ENCODE measurements at places on chromosomes 13 and 19.

DNA sequence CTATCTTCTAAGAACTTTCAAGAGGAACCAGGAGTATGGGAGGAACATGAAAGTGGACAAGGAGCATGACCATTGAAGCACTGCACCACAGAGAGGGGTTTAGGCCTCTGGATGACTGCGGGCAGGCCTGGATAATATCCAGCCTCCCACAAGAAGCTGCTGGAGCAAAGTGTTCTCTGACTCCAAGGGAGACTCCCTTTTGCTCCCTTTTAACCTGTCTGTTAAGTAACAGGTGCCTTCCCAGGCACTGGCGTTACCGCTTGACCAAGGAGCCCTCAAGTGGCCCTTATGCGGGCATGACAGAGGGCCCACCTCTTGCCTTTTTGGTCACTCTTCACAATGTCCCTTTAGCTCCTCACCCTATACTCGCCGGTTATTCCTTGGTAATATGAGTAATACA lies 666.2 kb downstream of the SLITRK6 start:
- no peak for DNase-seq

DNA sequence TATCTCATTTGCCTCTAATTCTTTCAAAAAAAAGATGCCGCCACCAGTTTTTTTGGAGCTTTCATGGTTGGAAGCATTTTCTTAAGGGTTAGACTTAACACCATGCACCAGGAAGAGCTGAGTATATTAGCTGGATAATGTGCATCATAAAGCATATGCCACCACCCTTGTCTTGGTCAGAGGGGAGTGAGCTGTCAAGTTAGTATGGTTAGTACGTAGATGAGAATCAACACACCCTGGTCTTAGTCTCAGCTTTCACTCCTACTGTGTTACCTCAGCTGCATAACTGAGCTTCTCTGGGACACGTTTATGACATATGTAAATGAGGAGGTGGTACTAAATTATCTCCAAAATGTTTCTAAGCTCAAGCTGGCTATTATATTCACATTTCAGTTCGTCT lies 415.6 kb downstream of the DCT start:
- no peak for DNase-seq

GRCh38 chr19:39497996-39498797 lies 550 bp upstream of the DLL3 start:
- DNase-seq = no peak

DNA sequence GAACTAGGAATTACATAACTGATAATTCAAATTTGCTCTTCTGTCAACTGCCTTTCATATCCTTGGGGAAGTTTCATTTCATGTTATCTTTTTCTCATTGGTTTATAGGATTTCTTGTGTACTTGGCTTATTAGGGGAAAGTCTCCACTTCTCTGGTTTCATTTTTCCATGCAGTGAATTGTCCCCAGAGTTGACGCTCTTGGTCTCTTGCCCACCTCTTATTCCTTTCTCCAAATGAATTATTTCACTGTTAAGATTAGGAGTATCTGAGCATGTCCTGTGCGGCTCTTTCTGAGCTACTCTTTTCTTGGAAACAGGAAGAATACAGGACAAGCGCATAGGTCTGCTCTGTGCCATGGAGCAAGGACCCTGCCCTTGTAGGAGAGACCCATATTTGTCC lies 104.8 kb downstream of the POSTN start:
- DNase-seq = no peak

DNA sequence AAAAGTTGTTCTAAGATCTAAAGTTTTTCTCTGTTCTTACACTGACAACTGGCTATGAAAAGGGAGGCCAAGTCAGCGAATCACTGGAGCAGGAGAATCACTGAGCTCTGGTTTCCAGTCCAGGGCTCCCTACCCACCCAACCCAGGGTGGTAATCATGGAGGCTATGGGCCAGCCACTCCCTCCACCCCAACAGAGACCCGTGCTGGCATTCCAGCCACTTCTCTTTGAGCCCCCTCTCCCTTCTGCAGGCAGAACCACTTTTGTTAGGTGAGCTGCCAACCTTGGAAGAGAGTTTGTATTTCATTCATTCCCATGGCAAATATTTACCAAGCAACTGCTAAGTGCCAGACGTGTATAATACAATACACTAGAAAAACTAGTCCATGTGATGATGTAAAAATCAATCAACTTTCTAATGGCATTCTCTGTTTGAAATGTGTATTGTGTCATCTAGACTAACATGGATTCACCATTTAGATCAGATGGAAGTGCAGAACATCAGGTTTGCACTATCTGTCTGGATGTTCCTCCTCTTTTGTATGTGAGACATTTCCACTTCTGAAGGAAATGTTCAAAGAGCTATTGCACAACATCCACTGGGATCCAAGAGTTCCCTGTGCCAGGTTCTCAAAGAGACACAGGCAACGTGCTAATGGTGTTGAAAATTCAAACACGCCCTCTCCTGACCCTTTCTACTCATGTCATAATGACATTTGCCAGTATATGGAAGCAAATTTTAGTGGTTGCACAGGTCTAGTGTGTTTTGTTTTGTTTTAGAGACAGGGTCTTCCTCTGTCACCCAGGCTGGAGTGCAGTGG lies 5.3 kb downstream of the MLNR start:
- no peak for DNase-seq

DNA sequence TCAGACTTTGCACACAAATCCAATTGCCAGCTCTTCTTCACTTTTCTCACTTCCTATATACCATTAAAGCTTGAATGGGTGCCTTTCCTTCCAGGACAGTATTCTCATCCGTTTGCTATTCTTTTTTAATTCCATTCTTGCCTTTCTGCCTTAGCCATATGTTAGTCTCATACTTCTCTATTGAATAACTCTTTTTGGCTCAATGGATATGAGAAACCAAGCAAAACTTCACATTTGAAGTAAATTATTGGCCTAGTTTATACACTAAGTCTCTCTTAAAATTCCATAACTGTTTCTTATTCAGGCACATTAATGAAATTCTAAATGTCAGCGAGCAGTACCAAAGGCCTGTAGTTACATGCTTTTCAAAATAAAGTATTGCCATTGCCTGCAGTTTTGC lies 129.6 kb upstream of the FRY start:
- DNase-seq = no peak

DNA sequence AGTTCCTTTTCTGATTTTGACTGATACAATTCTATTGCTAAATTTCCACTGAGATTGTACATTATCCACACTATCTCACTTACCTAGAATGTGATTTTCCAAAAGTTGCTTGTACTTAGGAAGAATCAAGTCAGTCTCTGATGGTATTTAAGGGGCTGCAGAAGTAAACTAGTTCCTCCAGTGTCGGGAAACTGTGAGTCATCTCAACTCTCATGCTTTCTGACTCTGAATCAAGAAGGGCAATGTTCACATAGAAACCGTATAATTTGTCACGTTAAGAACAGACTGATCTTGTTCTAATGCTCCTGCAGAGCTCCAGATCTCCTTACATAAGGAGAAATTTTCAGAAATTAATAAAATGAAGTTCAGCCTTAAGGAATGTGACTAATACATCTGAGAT lies 369.3 kb downstream of the KLF5 start:
- no peak for DNase-seq

- no peak for DNase-seq
Observed at GRCh38 chr13:78636495-78636894, 22.5 kb downstream of the OBI1 start.

GRCh38 chr13:21476893-21477472 lies 17.9 kb upstream of the ZDHHC20 start:
- peak; percentile 71 for DNase-seq

DNA sequence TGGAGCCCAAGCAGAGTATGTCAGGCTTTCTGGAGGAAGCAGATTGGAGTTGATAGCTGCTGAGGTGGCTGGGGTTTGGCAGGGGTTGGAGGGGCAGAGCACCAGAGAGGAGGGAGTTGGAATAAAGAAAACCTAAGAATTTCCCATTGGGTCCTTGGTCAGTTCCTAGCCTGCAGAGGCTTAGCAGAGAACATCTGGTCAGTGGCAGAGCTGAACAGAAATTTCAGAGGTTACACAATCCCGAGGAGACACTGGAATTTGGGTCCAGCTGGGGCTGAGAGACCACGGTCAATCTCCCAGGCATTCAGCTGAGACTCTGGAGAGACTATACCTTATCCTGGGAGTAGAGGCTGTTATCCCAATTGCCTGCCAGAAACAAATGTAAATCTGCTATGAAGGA lies 84.4 kb downstream of the DPY19L3 start:
- DNase-seq = no peak

GRCh38 chr13:39870197-39870747 lies 214.8 kb downstream of the COG6 start:
- no peak for DNase-seq

- DNase-seq = no peak
Observed at GRCh38 chr13:46866150-46866549, 30.7 kb downstream of the HTR2A start.

DNA sequence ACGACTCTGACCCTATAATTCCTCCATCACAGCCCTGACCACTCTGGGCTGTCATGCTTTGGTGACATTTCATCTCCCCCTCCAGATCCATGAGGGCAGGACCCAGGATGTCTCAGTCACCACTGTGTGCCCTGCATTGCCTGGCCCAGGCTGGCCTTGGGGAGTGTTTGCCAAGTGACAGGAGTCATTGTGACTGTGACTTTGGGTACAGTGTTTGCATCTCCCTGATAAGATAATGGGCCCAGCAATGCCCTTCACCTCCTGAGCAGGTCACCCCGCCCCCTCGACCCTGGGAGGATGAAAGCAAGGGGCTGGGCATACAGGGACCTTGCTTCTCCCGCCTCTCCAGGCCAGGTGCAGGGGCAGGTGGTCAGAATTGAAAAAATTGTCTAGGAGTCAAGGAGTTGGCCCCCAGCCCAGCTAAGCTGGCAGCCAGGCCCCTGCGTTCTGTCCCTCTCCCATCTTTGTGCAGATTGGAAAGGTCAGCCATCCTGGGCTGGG lies 5.9 kb upstream of the ATP4A start:
- DNase-seq = no peak

GRCh38 chr13:51818276-51818675 lies 14.3 kb upstream of the DHRS12 start:
- DNase-seq = no peak

GRCh38 chr19:11243798-11244169 lies 4.4 kb downstream of the ANGPTL8 start:
- DNase-seq = no peak

DNA sequence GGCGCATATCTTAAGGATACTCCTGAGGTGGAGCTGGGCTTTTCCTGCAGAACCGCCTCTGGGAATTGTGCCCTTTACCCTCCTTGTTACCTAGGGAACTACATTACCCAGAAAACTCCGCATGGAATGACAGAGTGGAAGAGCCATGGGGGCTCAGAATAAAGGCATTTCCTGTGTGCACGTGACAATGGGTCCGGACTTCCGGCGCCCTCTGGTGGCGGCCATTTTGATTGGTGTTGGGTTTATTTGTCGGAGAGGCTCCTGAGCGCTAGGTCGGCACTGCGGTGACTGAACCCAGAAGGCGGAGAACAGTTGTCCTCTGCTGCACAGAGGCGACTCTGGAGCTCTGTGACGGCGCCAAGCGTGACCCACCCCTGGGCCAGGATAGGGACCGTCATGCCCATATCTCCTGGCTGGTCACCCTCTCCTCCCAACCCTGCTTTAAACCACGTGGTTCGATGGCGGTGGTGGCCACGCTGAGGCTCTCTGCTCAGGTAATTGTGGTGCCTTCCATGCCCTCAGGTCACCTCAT lies at the start of gene ZNF587B:
ZNF587B (plus strand) TSS at position 229 of the 532 bp plus-strand sequence; CDS start at position 459, 230 bp downstream.
- DNase-seq = peak; percentile 19

- DNase-seq = no peak
Observed at GRCh38 chr19:31568724-31569123, 219.5 kb upstream of the TSHZ3 start.

GRCh38 chr19:53994811-53995210 lies 3.4 kb downstream of the CACNG6 start:
- no peak for DNase-seq

DNA sequence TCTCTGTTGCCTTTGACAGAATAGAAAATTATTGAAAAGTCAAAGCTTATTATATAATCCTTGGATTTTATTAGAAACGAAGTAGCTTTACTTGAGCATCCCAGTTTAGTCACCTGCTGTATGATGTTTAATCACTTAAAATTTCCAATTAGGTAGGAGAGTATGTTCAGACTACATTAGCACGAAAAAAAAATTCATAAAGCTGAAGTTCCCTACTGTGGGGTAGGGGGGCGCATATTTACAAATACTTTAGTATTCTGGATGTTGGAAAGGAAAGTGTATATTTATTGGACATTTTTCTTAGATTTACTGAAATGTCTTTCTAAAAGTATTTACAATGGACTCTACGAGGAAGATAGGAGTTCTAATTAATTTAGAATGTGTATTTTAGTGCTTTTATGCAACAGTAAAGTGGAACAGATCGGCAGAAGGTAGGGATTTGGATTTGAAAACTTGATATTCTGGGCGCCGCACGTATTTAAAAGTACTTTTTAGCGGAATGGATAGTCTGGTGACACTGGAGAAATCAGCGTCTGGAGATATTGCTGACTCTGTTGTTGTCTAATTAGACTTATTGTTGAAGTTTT lies 1.9 kb downstream of the CDK8 start:
- no peak for DNase-seq

- DNase-seq = no peak
Observed at GRCh38 chr13:31772231-31772630, 32.9 kb downstream of the RXFP2 start.

- DNase-seq = no peak
Observed at GRCh38 chr13:27806744-27807387, 14.6 kb downstream of the GSX1 start.

DNA sequence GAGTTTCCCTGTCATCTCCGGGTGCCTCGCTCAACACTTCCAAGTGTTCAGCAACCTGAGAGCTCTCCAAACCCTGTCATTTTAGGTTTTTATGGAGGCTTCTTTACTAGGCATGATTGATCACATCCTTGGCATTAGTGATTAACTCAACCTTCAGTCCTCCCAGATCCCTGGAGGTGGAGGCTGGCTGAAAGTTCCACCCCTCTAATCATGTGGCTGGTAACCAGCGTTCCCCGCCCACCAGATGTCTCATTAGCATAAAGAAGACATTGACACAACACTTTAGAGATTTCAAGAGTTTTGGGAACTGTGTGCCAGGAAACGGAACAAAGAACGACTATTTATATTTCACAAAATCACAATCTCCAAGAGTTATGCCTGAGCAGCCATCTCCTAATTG lies 71.1 kb upstream of the RGCC start:
- no peak for DNase-seq

GRCh38 chr13:102440259-102440936 lies 38.5 kb upstream of the FGF14 start:
- no peak for DNase-seq

GRCh38 chr13:108495646-108496361 lies 133.6 kb upstream of the MYO16 start:
- no peak for DNase-seq

Data from naive thymus-derived CD8-positive, alpha-beta T cell (primary cell).